LoVo (cell line): ENCODE measurements at places on chromosomes 1 and 21.

GRCh38 chr21:41664881-41665765, 101.7 kb downstream of the RIPK4 start:
- DNase-seq = peak; percentile 32

DNA sequence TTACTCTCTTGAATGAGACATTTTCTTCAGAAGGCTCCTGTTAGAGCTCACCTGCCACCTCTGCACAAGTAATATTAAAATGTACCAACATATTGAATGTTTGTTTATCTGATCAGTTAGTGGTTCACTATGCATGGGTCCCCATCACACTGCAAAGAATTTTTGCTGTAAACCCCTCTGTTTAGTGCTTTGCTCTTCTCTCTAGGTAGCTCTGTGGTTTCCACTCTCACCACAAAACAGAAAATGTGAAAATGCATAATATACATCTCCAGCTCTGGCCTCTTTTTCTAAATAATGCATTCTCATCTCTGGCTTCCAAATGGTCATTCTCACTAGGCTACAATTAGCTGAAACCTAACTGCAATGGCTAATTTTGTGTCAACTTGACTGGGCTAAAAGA, 176.7 kb downstream of the TRIM33 start:
- no peak for DNase-seq

DNA sequence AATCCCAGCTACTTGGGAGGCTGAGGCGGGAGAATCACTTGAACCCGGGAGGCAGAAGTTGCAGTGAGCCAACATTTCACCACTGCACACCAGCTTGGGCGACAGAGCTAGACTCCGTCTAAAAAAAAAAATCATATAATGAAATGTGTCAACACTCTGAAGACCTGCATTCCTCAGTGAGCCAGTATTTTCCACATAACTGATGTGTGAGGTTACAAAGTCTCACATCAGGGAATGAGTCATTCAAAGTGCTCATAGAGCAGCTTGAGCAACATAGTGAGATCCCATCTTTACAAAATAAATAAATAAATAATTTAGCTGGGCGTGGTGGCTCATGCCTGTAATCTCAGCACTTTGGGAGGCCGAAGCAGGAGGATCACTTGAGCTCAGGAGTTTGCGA, 65.5 kb downstream of the CASZ1 start:
- DNase-seq = peak; percentile 63

DNA sequence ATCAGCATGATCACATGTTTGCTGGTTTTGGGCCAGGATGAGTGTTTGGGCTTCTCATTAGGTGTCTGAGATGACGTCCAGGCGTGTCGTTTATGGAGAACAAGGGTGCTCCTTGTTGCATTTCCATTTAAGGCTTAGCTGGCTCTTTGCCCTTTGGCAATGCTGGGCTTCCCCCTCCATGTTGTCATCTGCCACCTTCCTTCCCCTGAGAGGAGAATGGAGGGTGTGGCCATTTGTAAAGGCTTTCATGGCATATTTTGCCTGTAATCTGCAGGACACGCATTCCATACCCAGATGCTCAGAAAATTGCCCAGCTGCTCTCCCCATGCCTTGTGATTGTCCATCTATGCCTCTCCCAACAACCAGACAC, 27.7 kb downstream of the PKP1 start:
- DNase-seq = peak; percentile 81

- no peak for DNase-seq
Observed at GRCh38 chr1:109497449-109498160, 3.7 kb downstream of the CYB561D1 start.

DNA sequence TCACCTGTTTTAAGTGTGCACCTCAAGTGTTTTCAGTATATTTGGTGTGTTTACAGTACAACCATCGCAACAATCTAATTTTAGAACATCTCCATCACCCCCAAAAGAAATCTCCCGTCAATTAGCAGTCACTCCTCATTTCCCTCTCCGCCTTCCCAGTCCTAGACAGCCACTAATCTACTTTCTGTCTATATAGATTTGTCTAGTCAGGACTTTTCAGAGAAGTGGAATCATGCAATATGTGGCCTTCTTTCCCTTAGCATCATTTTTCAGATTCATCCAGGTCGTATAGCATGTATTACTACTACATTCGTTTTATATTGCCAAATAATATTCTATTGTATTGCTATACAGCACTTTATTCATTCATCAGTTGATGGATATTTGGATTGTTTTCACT, 1.7 kb upstream of the SHE start:
- DNase-seq = no peak

DNA sequence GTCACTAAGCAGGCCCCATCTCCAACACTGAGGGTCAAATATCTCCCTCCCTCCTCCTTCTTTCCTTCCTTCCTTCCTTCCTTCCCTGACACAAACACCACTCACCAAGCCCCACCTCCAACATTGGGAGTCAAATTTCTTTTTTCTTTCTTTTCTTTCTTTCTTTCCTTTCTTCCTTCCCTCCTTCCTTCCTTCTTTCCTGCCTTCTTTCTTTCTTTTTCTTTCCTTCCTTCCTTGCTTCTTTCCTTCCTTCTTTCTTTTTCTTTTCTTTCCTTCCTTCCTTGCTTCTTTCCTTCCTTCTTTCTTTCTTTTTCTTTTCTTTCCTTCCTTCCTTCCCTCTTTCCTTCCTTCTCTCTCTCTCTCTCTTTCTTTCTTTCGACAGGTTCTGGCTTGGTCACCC, 79.2 kb upstream of the ETS2 start:
- DNase-seq = no peak

DNA sequence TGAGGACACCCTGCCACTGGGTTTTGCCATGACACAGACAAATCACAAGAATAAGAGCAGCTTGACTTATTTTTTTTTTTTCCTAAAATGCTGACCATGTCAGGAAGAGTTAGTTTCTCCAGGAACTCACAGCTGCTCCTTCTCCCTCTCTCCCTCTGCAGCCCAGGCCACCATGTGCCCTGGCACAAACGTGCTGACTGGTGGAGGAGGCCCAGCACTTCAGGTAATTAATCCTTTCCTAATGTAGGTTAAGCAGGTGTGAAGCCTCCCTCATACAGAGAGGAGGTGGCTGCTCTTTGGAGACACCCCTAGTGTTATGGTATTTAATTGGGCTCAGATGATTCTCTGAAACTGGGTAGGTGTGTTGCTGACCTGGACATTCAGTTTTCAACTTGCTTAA, 129.8 kb upstream of the USH2A start:
- DNase-seq = no peak

GRCh38 chr21:36765229-36765628, 66.3 kb downstream of the SIM2 start:
- no peak for DNase-seq

DNA sequence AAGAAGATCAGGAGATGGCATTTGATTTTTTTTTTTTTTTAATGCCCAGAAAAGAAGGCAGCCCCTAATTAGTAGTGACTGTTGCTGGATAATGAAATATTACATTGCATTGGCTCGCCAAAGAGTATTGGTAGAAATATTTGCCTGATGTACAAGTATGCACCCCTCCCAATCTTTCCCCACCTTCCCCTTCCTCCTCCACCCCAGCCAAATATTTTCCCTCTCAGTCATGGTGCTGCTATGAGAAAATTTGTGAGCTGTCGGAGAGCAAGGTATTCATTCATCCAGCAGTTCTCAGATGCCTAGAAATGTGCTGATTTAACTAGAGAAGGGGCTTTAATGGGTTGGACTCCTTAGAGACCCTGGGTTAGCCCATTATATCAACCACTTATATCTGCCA, 50.5 kb upstream of the IKBKE start:
- no peak for DNase-seq

GRCh38 chr1:62978741-62979140, 194.8 kb downstream of the ATG4C start:
- no peak for DNase-seq
